Vagina (tissue), 2 donors: ENCODE measurements at places on chromosomes 1 and 21.

DNA sequence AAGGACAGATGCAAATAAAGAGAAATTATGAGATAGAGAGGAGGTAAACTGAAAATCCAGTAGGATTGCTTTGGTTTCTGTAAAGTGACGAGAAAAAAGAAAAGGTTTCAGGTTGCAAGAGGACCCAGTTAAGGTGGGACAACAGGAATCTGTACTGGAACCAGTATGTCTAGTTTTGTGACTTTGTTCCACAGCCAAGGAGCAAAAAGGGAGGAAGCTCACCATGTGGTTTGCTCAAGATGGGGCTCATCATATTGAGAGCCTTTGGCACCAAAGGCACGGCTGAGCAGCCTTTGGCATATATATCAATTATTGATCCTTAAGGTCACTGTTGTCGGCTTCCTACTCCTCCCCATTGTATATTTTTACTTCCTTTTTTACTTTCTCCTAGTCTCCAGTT, 1.8 kb upstream of the ZDHHC18 start:
- H3K4me3 ChIP-seq, result no peak overlapping the region
- H3K36me3 ChIP-seq, result no peaks in the 10 kb centered on the region
- peaks cover 39% of the 10 kb centered on the region for H3K4me1 ChIP-seq
- no peak overlapping the region for H3K27ac ChIP-seq
- DNase-seq, result no peak

- H3K36me3 ChIP-seq, result peaks cover 57% of the 10 kb centered on the region
- DNase-seq, result no peak
- no peak overlapping the region for H3K4me3 ChIP-seq
- H3K27me3 ChIP-seq, result no peaks in the 10 kb centered on the region
- H3K4me1 ChIP-seq, result peaks cover 11% of the 10 kb centered on the region
- H3K27ac ChIP-seq, result no peak overlapping the region
Observed at GRCh38 chr1:33021567-33022431, 14.9 kb downstream of the AK2 start.

DNA sequence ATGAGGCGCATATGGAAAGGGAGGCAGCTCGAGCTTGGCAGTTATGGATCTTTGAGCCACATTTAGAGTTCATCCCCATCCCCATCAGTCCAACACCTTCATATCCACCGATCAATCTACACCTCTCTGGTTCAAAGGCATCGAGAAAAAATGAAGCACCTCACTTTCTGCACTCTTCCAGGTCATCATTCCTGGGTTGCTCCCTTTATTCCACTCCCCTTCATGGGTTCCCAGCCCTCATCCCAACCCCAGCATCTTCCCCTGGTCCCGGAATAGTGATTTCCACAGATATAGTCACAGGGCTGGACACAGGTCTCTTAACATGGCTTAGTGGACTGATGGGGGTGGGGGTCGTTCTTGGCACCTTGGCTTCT, 354 bp downstream of the HAPLN2 start:
- H3K27me3 ChIP-seq, result peaks cover 7% of the 10 kb centered on the region
- no peak overlapping the region for H3K4me3 ChIP-seq
- no peak for DNase-seq
- H3K4me1 ChIP-seq, result peaks cover 8% of the 10 kb centered on the region
- H3K36me3 ChIP-seq, result no peaks in the 10 kb centered on the region

DNA sequence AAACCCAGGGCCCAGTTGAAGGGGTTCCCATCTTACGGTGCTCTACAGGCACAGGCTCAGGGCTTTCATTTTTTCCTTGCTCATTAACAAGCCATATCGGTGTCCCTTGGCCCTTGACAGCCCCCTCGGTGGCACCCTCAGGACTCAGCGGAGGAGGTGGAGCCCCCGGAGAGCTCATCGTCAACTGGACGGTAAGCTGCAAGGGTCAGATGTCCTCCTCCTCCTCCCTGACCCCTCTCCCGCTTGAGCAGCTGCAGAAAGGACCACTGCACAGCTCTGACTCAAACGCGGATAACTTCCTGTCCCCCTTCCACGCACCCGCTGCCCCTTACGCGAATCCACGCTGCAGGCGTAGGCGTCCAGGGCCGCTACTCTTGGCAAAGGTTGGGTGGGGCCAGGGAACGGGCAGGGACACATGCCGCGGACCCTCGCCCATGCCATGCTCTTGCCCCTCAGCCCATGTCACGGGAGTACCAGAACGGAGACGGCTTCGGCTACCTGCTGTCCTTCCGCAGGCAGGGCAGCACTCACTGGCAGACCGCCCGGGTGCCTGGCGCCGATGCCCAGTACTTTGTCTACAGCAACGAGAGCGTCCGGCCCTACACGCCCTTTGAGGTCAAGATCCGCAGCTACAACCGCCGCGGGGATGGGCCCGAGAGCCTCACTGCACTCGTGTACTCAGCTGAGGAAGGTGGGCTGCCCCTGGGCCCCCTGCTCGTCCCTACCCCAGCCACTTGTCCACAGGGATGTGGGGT, 14.7 kb downstream of the TMEM81 start:
- no peaks in the 10 kb centered on the region for H3K4me1 ChIP-seq
- no peaks in the 10 kb centered on the region for H3K36me3 ChIP-seq
- no peak overlapping the region for H3K4me3 ChIP-seq

GRCh38 chr1:15934211-15935055, 41.5 kb downstream of the ZBTB17 start:
- H3K4me3 ChIP-seq, result no peak overlapping the region
- H3K27ac ChIP-seq, result no peak overlapping the region
- H3K27me3 ChIP-seq, result no peaks in the 10 kb centered on the region

DNA sequence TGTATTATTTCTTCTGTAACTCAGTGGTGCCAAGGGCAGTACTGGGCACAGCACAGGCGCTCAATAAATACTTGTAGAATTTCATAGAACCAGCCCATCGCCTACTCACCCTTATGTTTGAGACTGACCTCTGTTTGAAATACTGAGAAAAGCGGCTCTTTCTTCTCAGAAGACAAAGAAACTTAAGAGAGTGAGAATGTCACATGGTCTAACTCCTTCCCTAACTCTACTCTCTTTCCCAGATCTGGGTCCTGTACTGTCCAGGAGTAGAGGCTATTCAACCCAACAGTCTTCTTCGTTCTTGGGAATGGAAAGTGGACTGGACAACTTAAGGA, 4.2 kb downstream of the IGSF8 start:
- no peaks in the 10 kb centered on the region for H3K36me3 ChIP-seq
- H3K4me1 ChIP-seq, result peaks cover 24% of the 10 kb centered on the region
- no peak overlapping the region for H3K27ac ChIP-seq
- no peak overlapping the region for H3K4me3 ChIP-seq
- no peaks in the 10 kb centered on the region for H3K27me3 ChIP-seq
- no peak for DNase-seq

- no peak for DNase-seq
- H3K27ac ChIP-seq, result no peak overlapping the region
- no peaks in the 10 kb centered on the region for H3K36me3 ChIP-seq
- H3K27me3 ChIP-seq, result no peaks in the 10 kb centered on the region
- H3K4me3 ChIP-seq, result no peak overlapping the region
Observed at GRCh38 chr1:81635816-81636215, 164.9 kb upstream of the ADGRL2 start.

DNA sequence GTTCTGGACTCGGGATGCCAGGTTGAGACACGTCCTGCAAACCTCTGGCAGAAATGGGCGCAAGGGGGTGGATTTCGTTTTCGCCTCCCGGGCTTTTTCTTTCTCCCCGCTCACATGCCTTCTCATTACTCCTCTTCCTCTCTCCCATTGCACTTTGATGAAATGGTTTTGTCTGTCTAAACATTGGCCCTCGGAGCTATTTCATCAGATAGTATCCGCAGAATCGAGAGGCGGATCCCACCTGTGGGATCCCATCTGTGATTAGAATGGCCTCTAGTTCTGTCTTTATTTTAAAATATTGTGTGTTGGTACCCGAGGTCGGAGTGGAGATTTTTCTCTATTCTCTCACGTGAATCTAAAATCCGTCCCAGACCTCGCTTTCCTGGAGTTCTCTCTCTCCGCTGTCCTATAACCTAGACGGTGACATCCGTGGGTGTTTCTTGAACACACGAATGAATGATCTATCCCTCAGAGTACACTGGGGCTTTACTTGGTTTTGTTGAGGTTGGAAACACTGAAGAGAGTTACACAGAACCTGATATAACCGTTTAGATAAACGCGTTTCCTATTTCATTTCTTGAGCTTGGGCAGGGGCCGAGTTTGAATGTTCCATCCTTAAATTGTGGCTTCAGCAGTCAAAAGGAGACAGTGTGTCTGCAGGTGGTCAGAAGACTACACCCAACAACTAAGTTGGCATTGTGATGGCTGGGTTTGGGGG, 2.0 kb downstream of the EDARADD start:
- DNase-seq, result no peak
- no peaks in the 10 kb centered on the region for H3K36me3 ChIP-seq
- H3K4me3 ChIP-seq, result peak overlapping the region; percentile 71
- H3K27me3 ChIP-seq, result no peaks in the 10 kb centered on the region
- H3K4me1 ChIP-seq, result peaks cover 8% of the 10 kb centered on the region

DNA sequence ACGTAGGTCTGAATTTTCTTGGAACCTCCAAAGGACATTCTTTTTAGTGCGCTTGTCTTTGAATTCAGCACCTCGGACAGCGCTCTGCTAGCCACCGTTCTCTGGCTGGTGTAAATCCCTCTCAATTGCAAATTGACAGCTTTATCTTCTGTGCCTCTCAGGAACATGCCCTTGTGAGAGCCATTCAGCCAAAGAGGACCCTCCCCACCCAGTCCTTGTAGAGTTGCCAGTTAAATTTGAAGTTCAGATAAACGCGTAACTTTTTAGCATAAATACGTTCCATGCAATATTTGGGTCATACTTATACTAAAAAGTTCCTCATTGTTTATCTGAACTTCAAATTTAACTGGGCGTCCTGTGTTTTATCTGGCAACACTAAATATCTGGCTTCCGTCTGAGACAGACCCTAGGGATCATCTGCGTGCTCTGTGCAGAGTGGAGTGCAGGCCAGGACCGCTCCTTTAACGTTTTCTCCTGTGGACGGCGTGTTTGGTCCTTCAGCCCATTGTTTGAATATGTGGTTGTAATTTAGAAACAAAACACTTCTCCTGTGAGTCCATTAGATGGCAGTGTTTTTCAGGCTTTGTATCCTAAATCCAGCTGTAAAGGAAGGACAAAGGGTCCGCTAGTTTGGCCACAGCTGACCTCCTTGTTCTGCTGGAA, 7.0 kb downstream of the KCNAB2 start:
- H3K36me3 ChIP-seq, result no peaks in the 10 kb centered on the region
- H3K4me3 ChIP-seq, result no peak overlapping the region
- no peak overlapping the region for H3K27ac ChIP-seq

DNA sequence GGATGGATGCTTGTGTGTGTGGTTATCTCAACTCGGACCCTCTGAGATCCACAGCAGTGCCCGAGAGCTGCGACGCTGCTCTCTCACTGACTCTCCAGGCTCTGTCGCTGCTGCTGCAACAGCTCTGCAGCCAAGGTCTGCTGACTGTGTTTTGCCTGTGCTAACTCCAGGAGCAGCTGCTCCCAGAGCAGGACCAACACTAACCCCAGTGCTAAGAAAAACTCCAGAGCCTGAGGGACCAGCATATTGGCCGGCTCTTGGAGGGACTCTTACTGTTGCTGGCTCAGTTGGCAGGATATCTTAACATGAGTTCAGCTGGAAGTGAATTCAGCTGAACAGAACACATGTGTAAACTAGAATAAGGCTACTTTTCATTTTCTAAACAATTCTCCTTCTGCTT, 4.4 kb downstream of the LCE2C start:
- H3K27me3 ChIP-seq, result no peaks in the 10 kb centered on the region
- H3K4me3 ChIP-seq, result no peak overlapping the region
- no peaks in the 10 kb centered on the region for H3K36me3 ChIP-seq

DNA sequence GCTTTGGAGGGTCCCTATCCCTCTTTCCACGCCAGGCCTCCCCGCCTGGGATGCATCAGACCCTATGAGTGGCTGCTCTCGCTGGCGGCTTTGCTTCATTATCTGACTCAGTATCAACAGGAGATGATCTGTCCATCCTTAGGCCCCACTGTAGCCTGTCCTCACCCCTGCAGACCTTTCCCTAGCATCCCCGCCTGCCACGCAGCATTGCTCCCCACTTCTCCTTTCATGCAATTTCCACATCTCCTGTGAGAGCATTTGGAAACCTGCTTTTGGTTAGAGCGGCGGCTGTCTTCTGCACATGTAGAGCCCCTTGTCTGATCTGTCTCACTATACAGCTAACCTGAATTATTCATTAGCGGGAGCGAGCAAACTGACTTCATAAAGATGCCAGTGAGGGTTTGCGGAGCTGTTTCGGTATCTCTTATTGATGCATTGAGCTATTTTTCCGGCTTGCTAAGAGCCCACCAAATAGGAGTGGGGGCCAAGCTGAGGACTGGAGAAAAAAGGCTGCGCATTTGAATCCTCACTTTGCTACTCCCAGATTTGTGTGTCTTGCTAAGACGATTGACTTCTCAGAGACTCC, 40.0 kb upstream of the ATP2B4 start:
- H3K4me1 ChIP-seq, result no peaks in the 10 kb centered on the region
- H3K4me3 ChIP-seq, result no peak overlapping the region
- no peak for DNase-seq
- no peaks in the 10 kb centered on the region for H3K27me3 ChIP-seq
- H3K36me3 ChIP-seq, result no peaks in the 10 kb centered on the region

- H3K4me1 ChIP-seq, result peaks cover 7% of the 10 kb centered on the region
- no peak overlapping the region for H3K27ac ChIP-seq
- DNase-seq, result no peak
- H3K4me3 ChIP-seq, result no peak overlapping the region
Observed at GRCh38 chr1:222583079-222583478, 6.7 kb downstream of the TAF1A start.

DNA sequence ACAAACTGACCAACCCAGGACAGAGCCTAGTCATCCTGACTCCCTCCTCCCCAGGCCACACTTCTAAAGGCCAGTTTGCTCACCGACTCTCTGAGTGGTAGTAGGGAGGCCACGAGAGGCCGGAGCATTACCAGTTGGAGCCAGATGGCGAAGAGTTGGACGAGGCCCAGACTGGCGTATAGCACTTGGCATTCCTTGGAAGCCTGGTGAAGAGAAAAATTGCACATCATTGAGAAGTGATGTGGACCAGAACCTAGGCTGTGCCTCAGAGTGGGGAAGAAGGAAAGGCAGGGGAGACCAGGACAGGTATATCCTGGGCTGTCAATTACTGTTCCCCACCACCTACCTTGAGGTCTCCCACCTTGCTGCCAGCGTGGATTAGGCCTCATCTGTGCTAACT, 12.2 kb downstream of the PABPC4 start:
- H3K4me1 ChIP-seq, result no peaks in the 10 kb centered on the region
- H3K4me3 ChIP-seq, result no peak overlapping the region
- no peaks in the 10 kb centered on the region for H3K27me3 ChIP-seq

GRCh38 chr1:198157847-198158725, 1.3 kb downstream of the NEK7 start:
- no peaks in the 10 kb centered on the region for H3K27me3 ChIP-seq
- DNase-seq, result no peak
- H3K4me1 ChIP-seq, result peaks cover 48% of the 10 kb centered on the region
- no peaks in the 10 kb centered on the region for H3K36me3 ChIP-seq

GRCh38 chr1:246450611-246451251, 56.3 kb downstream of the SMYD3 start:
- no peaks in the 10 kb centered on the region for H3K27me3 ChIP-seq
- no peak for DNase-seq
- no peak overlapping the region for H3K4me3 ChIP-seq
- no peaks in the 10 kb centered on the region for H3K36me3 ChIP-seq
